ENCODE measurements at places on chromosomes 6 and 20.

GRCh38 chr20:62252342-62252966, 14.1 kb downstream of the OSBPL2 start:
- DNase-seq = no peak

DNA sequence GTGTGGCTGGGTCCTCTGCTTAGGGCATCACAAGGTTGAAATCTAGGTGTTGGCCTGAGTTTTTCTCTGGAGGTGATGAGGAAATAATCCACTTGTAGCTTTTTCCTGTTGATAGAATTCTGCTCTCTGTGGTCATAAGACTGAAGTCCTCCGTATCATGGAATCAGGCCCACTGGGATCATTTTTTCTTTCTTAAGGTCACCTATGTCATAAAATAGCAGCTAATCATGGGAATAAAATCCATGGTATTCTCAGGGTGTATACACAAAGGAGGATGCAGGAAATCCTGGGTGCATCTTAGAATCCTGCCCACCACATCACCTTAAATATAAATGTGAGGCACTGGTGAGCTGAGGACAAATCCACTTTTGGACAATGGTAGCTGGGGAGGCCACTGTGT, 72.7 kb downstream of the PRDM1 start:
- no peak for DNase-seq

DNA sequence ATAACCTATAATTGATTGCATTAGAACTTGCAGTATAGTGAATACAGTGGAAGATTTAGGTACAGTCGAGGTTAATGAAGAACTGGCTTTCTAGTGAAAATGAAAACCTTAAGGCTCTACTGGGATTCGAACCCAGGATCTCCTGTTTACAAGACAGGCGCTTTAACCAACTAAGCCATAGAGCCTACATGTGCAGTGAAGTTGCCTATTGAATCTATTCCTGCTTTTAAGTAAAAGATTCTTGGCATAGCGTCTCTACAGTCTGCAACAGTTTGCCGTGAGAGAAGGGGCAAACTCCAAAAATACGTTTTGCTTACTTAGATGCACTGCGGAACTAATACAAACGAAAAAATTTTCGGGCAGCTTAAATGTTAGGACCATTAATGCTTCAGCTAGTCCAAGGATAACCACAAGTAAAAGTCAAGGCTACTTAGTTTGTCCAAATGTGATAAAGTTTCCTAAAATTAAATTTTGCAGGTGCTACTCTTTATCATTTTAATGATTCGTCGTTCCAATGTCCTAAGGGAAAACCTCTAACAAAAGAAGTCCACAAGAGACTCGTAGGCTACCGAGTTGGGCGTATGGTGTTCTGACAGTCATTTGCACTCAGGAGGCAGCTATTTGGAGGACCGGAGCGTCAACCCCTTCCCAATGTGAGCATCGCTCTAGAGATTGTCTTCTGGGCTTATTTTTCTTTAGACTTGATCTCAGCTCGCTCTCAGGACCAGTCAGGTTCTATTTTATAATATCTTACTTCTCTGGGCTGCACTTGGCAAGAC, 31.3 kb upstream of the ZSCAN23 start:
- DNase-seq = no peak

GRCh38 chr6:31271641-31272357, at the start of gene HLA-C:
Gene HLA-C (minus strand): TSS chr6:31272092. CDS start chr6:31272071, 21 bp downstream.
- peak; percentile 73 for DNase-seq

DNA sequence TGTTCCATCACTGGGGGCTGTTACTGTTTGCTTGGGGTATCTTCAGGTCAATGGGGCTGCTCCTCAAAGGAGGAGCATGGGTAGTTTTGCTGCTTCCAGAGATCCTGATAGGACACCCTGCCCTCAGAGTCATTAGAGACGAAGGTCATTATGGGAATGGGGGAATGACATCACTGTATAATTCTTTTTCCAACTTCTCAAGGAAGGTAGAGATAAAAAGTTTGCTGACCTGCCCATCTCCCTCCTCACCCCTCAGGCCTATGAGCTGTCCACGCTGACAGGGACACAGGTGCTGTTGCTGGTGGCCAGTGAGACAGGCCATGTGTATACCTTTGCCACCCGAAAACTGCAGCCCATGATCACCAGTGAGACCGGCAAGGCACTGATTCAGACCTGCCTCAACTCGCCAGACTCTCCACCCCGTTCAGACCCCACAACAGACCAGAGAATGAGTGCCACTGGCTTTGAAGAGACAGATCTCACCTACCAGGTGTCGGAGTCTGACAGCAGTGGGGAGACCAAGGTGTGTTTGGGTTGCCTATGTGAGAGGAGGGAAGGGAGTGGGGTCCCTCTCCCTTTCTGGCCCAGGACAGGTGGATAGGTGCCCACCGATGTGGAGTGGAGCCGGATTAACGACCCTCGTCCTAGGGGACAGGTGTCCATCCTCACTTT, 2.7 kb downstream of the SRF start:
- no peak for DNase-seq

DNA sequence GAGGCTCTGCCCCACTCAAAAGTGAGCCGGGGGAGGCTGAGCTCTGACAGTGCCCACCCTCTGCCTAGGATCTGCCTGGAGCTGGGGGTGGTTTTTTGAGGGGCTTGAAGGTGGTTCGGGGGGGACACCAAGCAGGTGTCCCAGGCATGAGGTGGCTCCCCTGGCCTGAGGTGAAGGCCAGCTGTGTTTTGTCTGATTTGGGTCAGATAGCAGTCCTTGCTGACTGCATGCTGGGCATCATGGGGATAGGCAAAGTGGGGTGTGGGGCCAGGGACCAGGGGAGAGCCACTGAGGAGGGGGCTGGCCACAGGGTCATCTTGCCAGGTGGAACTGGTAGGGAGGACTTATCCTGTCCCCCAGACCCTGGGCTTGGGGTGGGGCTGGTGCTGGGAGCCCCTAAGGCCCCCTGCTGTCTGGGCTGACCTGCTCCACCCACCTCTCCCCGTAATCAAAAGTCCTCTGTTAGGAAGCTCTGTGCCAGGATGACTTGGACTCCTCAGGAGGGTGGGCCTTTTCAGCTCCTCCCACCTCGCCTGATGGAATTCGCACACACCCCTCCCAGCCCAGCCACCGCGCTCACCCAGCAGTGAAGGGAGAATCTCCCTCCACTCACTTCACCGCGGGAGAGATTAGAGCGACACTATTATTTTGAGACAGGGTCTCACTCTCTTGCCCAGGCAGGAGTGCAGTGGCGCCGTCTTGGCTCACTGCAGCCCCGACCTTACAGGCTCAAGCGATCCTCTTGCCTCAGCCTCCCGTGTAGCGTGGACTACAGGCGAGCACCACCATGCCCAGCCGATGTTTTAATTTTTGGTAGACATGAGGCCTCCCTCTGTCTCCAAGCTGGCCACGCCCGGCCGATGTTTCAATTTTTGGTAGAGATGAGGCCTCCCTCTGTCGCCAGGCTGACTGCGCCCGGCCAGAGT, 1.5 kb upstream of the COL9A3 start:
- no peak for DNase-seq

DNA sequence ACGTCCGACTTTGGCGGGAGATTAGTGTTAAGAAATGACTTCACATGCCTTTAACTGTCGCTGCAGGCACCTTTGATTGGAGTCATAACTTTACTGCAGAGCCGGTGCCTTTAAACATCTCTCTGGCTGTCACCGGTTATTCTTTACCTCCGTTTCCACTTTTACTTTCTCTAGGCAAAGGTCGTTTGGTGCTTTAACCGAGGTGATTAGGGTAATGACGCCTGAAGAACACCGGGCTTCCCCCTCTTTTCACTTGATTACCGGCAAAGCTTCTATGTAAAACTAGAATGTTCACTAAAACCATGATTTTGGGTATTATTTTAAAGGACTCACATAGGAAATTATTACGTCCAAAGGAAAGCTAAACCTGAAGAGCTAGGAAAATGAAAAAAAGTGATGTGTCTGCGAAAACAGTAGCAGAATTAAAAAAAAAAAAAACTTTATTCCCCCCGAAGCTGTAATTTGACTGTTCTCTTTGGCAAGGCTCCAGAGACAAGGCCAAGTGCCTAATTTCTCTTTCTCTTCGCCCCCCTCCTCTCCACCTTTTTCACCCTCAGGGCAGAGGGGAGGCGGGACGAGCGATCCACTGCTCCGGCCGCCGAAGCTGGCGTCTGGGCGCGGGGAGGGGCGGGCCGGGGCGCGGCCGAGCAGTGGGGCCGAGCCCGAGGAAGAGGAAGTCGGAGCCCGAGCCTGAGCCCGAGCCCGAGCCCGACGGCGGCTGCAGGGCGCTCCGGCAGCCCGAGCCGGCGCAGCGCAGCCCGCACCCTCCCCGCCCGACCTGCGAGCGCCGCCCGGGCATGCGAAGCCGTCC, at the start of gene PLEKHG1:
Gene PLEKHG1 (plus strand): TSS at position 687 of the 811 bp plus-strand sequence. CDS start 133,797 bp downstream, outside the sequence.
- DNase-seq = peak; percentile 69

DNA sequence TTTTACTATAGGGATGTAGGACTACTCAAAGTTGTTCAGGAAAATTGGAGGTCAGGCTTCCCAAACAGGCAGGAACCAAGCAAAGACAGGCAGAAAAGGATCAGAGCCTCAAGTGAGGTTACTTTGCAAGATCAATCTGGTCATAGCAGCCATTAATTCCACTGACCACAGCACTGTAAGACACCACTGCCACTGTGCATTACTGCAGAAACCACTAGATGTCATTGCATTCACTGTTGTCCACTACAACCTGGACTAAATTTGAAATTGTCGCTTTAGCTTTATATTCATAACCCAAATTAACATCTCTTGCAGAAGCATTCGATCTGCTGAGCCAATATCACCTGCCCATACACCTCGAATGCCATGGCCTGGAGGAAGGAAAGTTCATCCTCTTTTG, 126.9 kb upstream of the UFL1 start:
- no peak for DNase-seq

DNA sequence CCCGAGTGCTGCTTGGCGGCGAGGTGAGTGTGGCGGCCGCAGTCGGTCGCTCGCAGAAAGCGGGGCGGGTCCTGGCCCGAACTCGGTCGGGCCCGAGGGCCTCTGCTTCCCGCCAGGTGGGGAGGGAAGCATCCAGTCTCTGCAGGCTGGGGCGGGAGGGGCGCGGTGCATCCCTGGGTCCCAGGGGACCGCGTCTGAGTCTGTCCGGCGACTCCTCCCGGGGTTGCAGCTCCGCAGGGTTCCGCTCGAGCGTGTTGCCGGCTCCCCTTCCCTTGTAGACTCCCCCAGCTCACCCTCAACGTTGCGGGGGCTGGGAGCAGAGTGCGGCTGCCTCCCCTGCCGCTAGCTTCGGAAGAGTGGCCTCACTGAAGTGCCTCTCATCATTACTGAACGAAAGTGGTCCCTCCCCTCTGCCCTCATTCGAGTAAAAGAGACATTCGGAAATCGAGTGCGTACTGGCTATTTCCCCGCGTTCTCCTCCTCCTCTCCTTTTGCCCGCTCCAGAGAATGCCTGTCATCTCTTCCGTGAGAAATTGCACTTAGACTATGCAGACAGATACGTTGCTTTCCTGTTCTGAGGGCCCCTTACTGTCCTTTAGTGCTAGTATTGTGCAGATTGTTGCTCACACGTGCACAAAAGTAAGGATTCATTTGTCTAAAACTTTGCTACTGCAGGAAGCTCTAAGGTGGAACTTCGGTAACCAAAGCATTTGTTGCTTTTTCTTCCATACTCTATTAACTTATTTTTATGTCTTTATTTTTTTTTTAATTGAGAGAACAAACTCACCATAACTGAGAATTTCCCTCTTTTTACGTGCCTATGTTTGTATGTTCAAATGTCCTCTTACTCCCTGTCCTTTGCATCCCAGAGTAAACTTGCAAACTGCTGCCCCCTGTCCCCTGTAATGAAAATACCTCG, 751 bp downstream of the MAP3K4 start:
- DNase-seq = peak; percentile 39

GRCh38 chr20:8805737-8806442, 263.0 kb upstream of the PLCB4 start:
- DNase-seq = no peak

DNA sequence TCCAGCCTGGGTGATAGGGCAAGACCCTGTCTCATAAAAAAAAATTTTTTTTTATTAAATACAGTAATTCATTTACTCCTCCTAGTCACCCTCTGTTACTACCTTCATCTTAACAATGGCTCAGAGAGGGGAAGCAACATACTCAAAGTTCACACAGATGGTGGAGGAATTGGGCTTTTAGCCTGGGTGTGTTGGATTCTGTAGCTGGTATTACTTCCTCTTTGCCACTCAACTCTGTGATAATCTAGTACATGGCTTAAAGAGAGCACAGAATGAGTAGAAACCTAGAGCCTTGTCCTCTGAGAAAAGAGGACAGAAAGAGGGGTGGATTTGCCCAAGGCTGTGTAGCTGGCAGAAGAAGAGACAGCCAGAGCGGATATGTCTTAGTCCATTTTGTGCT, 96.6 kb downstream of the DLGAP4 start:
- no peak for DNase-seq

- no peak for DNase-seq
Measured at GRCh38 chr6:154535147-154535546, 24.7 kb upstream of the CNKSR3 start.

DNA sequence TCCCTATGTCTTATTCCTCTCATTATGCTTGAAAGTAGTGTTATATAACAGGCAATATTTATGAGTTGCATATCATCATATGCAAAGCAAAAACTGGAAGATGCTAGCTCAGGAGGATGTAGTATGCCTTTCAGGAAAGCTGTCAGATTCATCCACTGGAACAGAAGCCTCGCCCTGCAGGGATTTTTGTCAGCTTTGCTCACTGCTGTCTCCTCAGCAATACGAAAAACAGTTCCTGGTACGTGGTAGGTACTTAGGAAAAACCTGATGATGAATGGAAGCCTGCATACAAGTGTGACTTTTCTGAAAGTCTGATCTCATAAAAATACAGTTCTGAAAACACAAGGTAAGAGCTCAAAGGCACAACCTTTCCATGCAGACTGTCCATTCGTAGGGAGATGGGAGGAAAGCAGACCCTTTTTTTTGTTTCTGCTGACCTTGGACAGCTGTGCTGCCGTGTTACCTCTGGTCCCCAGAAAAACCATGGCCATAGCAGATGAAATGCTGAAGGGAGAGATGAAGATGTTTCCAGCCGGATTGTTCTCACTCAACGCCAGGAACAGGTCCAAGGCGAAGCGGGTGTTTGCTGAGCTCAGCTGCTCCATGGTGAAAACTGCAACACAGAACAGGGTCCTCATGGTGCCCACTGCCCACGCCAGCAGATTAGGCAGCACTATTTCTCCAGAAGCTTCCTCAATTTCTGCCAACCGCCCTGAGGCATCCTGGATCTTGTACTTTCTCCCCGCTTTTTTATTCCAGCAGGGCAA, 1.5 kb downstream of the SERPINB1 start:
- DNase-seq = no peak

DNA sequence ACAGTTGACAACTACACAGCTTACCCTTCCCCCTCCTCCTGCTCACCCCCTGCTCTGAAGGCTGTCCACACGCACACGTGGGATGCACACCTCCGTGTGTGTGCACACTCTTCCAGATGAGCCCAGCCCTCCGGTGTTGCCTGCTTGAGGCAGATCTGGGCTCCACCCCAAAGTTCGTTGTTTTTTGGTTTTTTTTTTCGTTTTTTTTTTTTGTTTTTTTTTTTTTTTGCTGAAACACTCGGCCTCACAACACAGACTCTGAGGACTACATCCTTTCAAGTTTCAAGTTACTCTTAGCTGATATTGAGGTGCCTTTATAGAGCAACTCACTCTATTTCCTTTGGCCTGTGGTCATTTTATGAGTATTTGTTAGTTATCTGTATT, 88.2 kb downstream of the RREB1 start:
- DNase-seq = no peak
